ENCODE measurements at places on chromosomes 12 and 14.

GRCh38 chr12:104971306-104971705 lies 13.2 kb upstream of the SLC41A2 start:
- no peak for DNase-seq

GRCh38 chr12:83121897-83122622 lies 435.4 kb downstream of the TMTC2 start:
- no peak for DNase-seq

DNA sequence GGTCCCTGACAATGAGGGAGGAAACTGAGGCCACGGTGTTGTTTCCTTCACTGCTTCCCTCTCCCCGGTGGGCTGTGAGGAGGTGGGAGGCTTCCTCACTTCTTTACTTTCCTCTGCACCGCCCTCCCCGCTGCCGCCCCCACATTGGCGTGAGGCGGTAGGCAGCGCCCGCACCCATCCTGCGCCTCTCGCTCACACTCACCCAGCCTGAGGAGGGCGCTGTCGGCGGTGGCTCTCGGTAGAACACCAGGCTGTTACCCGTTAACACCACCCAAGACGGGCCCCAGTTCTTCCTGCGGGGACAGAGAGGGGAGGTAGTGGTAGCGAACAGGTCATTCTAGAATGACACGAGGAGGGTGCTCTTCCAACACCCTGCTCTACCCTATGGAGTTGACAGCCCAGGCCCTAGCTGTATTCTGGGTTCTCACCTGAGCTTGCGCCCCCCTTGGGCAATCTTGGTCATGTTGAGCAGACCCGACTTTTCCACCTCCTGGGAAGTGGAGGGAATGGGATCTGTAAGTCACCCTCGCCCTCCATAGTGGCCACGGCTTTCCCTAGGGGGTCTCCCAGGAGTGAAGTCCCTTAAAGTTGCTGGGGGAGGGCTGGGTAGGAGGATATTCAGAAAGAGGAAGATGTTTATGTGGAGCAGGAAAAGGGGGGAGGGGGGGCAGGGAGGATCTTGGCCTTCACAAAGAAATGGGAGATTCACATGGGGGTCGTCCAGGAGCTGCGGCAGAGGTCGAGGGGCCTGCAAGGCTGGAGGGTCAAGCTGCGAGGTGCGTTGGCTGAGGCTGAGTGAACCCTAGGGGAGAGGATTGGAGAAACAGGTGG lies 3.3 kb downstream of the ARHGAP9 start:
- peak; percentile 82 for DNase-seq

DNA sequence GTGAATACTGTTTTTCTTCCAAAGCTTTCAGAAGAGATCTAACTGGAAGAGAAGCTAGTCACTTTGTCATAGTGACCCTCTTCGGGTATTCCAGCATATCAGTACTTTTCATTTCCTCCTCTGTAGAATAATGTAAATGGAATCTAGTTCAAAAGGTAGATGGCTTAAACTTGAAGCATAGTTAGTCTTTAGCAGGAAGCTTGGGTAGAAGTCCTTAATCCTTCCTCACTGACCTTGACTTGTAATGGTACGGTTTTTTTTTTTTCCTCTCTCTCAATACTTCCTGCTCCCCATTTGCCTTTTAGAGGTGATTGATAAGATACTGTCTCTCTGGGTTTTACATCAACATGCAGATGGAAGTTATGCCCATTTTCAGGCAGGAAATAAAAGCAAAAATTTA lies 1.7 kb downstream of the FBXO34 start:
- no peak for DNase-seq

DNA sequence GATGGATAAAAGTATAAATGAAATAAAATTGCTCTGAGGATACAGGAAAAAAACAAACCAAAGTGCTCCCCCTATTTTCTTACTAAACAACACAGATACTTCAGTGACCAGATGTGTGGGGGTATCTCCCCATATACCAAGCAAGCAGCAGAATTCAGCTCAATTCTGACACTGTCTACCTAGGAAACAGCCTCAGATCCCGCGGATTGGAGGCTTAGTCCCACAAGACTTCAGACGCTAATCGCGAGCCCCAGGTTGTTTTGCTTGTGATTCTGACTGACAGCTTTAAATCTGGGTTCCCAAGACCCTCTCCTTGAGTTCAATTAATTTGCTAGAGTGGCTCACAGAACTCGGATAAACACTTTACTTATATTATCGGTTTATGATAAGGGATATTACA lies 17.3 kb downstream of the NFKBIA start:
- no peak for DNase-seq

- no peak for DNase-seq
These were observed 327.5 kb upstream of the SLC16A7 start for GRCh38 chr12:59268295-59268809.

DNA sequence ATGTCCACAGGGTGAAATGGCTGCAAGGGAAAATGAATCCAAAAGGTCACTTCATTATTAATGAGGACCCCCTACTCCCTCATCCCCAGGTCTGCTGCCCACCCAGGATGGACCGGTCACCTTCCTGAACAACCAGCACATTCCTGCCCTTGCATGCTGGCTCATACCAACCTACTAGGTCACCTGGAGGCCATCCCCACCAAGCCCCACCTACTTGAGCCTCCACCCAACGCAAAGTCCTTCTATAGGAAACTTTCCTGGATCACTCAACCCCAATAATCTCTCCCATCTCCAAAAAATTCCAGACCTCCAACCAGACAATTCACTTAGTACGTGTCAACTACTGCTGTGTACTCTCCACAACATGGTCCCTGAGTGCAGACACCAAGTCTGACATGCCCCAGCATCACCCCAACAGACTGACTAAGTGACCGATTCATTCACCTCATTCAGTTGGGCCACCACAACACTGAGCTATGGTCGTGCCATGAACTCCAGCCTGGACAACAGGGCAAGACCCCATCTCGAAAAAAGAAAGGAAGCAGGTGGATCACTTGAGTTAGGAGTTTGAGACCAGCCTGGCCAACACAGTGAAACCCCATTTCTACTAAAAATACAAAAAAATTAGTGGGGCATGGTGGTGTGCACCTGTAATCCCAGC lies 18.1 kb downstream of the CLMN start:
- DNase-seq: no peak

DNA sequence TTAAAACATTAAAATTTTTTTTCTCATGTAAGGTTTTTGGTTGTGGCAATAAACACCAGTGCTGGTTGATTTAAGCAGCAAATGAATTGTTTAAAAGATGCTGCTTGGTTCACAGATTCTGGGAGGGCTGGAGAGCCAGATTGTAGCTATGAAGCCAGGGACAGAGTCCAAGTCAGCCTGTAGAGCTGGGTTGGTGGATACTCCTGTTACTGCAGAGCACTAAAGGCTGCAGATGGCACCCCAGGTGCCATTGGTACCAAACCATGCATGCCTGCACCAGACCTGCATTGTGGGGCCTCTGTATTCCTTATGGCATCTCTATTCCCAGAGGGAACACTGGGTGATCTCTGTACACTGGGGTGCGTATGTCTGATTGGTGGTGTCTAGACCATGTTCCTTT lies 113.3 kb downstream of the SNAPC1 start:
- no peak for DNase-seq

DNA sequence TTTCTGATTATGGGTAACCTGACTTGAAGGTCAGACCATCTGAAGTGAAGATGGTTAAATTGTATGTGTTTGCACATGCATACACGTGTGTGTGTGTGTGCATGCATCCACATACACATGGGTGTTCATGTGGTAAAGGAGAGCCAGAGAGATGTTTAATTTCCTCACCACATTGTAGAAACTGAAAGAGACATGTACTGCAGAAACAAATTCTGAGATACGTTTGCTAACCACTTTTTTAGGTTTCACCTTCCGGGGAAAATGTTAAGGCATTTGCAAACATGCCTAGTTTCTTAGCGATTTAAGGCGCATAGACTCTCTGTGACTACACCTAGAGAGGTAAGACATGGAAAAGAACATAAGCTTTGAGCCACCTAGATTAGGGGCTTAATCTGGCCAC lies 362.9 kb downstream of the RAD51B start:
- no peak for DNase-seq

- DNase-seq: no peak
These were observed 167.5 kb downstream of the DPF3 start for GRCh38 chr14:72726444-72726843.

DNA sequence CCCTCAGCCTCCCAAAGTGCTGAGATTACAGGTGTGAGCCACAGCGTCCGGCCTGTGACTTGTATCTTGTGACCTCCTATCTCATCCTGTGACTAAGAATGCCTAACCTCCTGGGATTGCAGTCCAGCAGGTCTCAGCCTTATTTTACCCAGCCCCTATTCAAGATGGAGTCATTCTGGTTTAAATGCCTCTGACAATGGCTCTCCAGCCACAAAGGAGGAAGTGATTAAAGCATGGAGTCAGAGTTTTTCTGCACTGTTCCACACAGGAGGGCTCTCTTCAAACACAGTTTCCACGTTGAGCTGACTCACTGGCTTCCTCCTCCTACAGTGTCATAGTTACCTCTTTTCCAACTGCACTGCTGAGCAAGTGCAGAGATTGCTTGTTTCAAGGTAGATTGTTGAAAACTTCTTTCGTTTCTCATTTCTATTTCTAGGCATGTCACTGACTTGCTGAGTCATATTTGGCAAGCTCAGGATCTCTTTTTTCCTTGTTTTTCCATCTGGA lies 383.8 kb downstream of the PCNX1 start:
- peak; percentile 34 for DNase-seq

DNA sequence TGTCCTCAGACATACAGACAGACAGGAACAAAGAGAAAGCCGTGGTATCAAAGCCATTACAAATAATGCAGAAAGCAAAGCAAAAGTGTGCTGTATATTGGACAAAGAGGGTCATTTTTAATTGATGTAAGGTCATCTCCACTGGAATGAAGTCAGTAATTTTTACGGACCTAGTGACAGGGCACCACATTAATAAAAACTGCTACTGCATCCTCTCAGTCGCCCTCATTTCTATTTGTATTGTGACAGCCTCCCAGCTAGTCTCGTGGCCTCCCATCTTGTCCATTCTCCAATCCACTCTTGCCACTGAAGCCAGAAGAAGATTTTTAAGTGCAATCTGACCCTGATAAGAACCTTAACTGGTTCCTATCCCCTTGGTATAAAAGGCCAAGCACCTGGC lies 132.4 kb downstream of the NUAK1 start:
- DNase-seq: no peak

DNA sequence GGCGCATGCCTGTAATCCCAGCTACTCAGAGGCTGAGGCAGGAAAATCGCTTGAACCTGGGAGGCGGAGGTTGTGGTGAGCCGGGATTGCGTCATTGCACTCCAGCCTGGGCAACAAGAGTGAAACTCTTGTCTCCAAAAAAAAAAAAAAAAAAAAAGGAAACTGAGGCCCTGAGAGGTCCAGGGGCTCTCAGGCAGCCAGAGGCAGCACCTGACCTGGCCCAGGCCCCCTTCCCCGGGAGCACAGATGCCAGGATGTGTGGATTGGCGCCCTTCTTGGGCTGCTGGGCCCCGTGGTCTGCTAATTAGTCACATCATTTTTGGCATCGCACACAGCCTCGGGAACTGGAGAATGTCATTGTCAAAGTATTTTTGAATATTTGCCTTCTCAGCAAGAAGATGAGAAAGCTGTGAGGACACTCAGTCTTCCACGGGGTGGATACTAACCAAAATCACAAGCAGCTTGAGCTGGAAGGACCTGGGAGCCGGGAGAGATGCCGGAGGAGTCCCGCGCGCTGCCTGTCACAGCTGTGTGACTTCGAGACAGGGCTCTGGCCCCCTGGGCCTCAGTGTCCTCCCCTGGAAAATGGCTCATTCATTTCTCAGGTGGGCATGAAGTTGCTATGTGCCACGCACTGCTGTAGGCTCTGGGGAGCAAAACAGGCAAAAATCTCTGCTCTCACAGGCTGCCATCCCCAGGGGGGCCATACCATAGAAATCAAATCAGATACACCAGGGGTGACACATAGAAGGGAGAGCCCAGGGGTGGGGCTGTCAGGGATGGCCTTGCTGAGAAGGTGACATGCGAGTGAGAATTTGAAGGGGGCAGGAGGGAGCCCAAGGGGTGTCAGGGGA lies 12.5 kb upstream of the RCOR1 start:
- no peak for DNase-seq

GRCh38 chr14:101065246-101065645 lies 161.7 kb upstream of the RTL1 start:
- DNase-seq: no peak

DNA sequence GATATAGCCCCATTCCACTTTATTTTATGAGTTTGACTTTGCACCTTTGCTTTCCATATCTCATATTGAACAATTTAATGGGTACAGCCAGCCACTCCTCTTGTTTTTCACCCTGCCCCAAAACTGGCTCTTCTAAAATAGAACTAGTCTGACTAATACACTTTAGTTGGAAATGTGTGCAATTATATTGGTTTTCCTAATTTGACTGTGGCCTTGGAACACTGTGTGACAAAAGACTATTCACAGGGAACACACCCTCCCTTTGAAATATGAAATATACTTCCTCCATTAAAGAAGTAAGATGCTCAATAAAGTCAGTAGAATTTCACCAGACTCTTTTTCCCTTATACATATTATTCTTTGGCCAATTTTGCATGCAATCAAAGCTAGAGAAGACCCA lies 218.6 kb upstream of the DCN start:
- DNase-seq: no peak

DNA sequence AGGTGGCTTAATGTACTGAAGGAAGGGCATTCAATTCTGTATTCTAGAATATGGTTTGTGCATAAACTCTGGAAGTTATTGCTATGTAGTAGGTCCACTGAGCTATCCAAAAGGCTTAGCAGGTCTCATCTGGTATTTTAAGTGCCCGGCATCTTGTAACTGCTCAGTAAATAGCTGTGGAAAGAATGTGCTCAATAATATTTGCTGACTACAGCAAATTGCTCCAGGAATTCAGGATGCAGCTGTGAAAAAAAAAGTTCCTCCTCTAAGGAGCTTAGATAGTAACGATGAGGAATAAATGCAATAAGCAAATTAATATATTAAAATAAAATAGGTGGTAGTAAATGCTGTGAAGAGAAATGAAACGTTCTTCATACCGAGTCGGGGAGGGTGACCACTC lies 857.1 kb downstream of the AACS start:
- no peak for DNase-seq

GRCh38 chr12:94405413-94406116 lies 54.1 kb downstream of the CEP83 start:
- DNase-seq: no peak

GRCh38 chr14:68707482-68707881 lies 85.4 kb downstream of the ZFP36L1 start:
- no peak for DNase-seq

DNA sequence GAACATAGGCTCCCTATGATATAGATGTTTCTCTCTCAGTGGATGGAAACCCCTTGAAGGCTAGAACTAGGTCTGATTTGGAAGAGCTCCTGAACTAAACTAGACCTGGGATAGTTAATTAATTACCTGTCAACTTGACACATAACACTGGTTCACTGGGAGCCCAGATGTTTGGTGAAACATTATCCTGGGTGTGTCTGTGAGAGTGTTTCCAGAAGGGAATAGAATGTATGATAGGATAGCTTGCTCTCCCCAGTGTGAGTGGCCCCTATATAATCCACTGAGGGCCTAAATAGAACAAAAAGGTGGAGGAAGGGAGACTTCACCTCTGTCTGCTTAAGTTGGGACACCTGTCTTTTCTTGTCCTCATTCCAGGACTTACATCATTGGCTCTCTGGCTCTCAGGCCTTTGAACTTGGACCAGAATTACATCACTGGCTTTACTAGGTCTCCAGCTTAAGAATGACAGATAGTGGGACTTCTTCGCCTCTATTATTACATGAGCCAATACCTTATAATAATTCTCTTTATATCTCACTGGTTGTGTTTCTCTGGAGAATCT lies 194.1 kb downstream of the KTN1 start:
- no peak for DNase-seq

Data from stimulated activated CD4-positive, alpha-beta T cell treated with anti-CD3 and anti-CD28 coated beads, Interleukin-2, amount 100 ng/mL, for 48 hours (primary cell).